T-helper 2 cell treated with Interferon-gamma antibody and Interleukin-4, amounts not matched to agents 5 μg/mL and 100 μg/mL, for 36 hours (primary cell): ENCODE measurements at places on chromosomes 2 and 18.

DNA sequence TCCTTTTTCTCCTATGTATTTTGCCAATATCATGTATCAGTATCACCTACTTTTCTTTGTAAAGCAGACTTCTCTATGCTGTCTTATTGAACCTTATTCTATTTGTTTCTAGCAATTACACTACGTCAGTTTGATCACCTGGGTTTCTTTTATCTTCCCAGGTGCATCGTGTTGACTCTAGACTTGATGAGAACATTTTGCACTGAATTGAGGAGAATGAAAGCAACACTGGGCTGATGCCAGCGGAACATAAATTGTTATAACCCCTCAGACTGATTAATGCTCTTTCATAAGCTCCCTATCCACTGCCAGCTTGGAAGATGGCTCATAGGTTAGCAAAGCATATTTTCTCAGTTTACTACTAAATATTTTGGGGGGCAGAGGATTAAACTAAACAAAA, 140.6 kb downstream of the EPHA4 start:
- peaks cover 2% of the 10 kb centered on the region for H3K27me3 ChIP-seq
- H3K27ac ChIP-seq: no peak overlapping the region
- H3K4me1 ChIP-seq: no peaks in the 10 kb centered on the region
- H3K36me3 ChIP-seq: no peaks in the 10 kb centered on the region

DNA sequence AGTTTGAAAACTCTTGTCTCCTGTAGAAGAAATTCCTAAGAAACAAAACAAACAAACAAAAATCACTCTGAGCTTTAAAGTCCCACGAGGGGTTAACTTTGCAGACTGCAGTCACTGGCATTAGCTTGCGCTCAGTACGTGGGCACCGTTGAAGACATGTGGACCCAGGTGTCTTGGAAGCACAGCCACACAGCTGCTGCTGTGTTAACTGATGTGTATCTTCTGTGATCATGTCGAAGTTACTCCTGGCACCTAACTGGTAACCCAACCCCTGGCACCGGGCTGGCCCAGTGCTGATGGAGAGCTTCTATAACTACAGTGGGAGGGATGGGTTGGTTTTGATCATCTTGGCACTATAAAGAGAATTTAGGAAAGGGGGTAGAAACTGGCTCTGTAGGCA, 51.6 kb upstream of the FHL2 start:
- no peaks in the 10 kb centered on the region for H3K36me3 ChIP-seq
- H3K27me3 ChIP-seq: peaks cover 16% of the 10 kb centered on the region
- no peak for DNase-seq
- H3K4me1 ChIP-seq: no peaks in the 10 kb centered on the region
- no peak overlapping the region for H3K4me3 ChIP-seq

GRCh38 chr18:79483971-79484491, 88.3 kb downstream of the NFATC1 start:
- no peaks in the 10 kb centered on the region for H3K4me1 ChIP-seq
- DNase-seq: no peak
- peaks cover 1% of the 10 kb centered on the region for H3K36me3 ChIP-seq
- no peak overlapping the region for H3K4me3 ChIP-seq
- no peaks in the 10 kb centered on the region for H3K27me3 ChIP-seq

- H3K4me1 ChIP-seq: peaks cover 48% of the 10 kb centered on the region
- peak overlapping the region; percentile 13 for H3K4me3 ChIP-seq
- H3K36me3 ChIP-seq: peaks cover 6% of the 10 kb centered on the region
- no peaks in the 10 kb centered on the region for H3K27me3 ChIP-seq
- no peak for DNase-seq
- H3K27ac ChIP-seq: no peak overlapping the region
These were observed 117.6 kb upstream of the FOSL2 start for GRCh38 chr2:28274911-28275685.

- H3K4me1 ChIP-seq: no peaks in the 10 kb centered on the region
- no peak overlapping the region for H3K27ac ChIP-seq
- H3K4me3 ChIP-seq: no peak overlapping the region
- H3K27me3 ChIP-seq: no peaks in the 10 kb centered on the region
- H3K36me3 ChIP-seq: no peaks in the 10 kb centered on the region
- no peak for DNase-seq
These were observed 1579.0 kb upstream of the NXPH2 start for GRCh38 chr2:140359056-140359771.

DNA sequence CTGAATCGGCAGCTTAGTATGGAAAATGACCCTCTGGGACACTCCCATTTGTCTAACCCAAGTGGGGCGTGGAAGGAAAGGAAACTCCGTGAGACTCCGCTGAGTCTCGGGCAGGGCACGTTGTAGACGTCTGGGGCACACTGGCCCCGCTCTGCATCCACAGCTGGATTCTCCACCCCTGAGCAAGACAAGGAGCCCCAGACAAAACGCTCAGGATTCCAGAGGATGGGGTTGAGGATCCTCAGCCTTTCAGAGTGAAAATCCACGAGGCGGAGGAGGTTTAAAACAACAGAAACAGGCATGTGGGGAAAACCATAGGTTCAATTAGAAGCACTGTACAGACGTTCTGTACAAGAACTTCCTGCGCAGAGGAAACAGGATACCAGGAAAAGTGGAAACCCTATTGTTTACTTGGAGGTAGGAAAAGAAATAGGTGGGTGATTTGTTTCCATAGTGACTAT, 124.9 kb upstream of the ZNF236 start:
- DNase-seq: no peak
- H3K4me3 ChIP-seq: no peak overlapping the region
- H3K36me3 ChIP-seq: no peaks in the 10 kb centered on the region
- peaks cover 47% of the 10 kb centered on the region for H3K27me3 ChIP-seq
- peaks cover 6% of the 10 kb centered on the region for H3K4me1 ChIP-seq

DNA sequence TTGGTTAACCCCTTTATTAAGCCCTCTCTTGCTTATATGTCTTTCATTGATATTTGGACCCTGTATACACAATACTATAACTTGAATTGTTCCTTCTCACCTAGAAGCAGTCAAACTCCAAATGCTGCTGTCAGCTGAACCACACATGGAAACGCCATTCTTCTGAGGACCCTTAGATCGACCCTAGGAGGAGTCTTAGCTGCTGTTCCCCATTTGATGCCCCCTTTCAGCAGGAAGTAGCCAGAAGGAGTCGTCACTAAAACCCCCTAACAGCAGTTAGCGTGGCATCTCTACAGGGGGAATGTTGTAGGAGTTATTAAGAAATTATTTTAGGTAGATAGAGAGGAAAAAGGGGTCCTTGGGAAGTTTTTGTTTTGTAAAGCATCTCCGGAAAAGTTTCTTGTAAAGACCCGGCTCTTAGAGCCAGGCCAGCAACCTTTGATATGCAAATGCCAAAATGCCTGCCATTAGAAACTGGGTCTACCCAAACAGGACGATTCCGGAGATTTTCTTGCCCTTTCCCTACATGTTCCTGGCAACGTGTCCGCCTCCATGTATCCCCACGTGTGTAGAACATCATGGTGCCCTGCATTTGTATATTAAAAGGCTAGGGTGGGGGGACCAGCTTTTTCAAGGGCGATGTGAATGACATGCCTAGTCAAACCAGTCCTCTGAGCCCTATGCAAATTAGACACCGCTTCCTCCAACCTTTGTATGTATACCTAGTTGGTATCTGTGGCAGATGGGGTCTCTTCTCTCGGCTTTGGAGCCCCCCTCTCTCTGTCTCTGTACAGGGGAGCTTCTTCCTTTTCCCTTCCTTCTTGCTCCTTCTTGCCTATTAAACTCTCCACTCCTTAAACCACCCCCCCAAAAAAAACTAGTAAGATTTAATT, 638.4 kb upstream of the POU3F3 start:
- DNase-seq: no peak
- no peak overlapping the region for H3K27ac ChIP-seq
- H3K4me1 ChIP-seq: no peaks in the 10 kb centered on the region
- no peak overlapping the region for H3K4me3 ChIP-seq
- no peaks in the 10 kb centered on the region for H3K27me3 ChIP-seq

GRCh38 chr2:223589901-223590300, 12.3 kb downstream of the SCG2 start:
- H3K27me3 ChIP-seq: no peaks in the 10 kb centered on the region
- no peak for DNase-seq
- H3K4me3 ChIP-seq: no peak overlapping the region
- H3K4me1 ChIP-seq: no peaks in the 10 kb centered on the region
- no peaks in the 10 kb centered on the region for H3K36me3 ChIP-seq

DNA sequence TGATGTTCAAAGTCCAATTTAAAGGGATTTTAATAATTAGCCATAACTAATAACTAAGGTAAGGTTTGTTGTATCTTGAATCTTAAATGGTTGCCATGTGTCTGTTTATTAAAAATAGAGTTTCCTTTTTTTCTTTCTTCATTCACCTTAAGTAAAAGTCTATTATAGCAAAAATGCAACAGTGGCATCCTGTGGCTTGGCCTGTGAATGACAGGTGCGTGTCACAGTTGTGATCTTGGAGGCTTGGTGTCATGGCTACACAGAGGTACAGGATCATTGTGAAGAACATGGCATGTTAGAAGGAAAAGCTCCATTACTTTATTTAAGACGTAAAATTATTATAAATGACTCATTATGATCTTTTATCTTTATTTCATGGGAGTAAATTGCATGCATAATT, 246.1 kb downstream of the BCL2 start:
- H3K27me3 ChIP-seq: peaks cover 20% of the 10 kb centered on the region
- no peak overlapping the region for H3K27ac ChIP-seq
- no peak overlapping the region for H3K4me3 ChIP-seq
- H3K36me3 ChIP-seq: no peaks in the 10 kb centered on the region
- no peak for DNase-seq

GRCh38 chr2:105867587-105867986, 122.9 kb downstream of the NCK2 start:
- no peak overlapping the region for H3K4me3 ChIP-seq
- no peak for DNase-seq
- H3K27me3 ChIP-seq: no peaks in the 10 kb centered on the region
- H3K4me1 ChIP-seq: peaks cover 43% of the 10 kb centered on the region

DNA sequence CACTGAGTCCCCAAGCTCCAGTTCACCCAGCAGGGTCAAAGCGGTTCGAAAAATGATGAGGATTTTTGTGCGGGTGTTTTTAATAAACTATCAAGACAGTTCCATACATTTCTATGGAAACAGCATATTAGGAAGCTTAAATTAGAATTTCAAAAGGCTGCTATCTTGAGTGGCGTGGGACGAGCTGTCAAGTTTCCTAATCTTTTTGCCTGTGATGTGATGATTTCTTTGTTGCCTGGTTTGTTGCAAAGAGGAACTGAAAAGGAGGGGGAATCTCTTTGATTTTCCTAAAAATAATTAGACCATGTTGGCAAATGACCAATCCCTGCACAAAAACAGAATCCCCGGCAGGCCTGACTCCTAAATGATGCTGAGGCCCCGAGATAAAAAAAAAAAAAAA, 66.1 kb upstream of the ATG16L1 start:
- H3K4me1 ChIP-seq: no peaks in the 10 kb centered on the region
- DNase-seq: no peak
- no peak overlapping the region for H3K27ac ChIP-seq
- no peaks in the 10 kb centered on the region for H3K27me3 ChIP-seq
- H3K36me3 ChIP-seq: peaks cover 77% of the 10 kb centered on the region

DNA sequence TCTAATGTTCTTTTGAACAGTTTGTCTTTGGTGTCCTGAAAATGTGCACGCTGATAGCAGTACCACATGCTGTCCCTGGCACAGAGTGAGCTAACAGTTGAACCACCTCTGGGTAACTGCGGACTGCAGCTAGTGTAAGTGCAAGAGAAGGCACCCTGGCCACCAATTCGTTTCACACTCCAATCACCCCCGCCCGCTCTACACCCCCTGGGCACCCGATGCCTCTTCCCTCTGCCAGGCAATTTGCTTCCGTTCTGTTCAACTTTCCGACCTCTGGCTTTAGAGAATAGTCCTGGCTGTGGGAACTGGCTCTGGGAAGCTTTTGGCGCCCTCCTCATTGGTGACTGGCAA, 1.4 kb downstream of the DOCK10 start:
- peak; percentile 42 for DNase-seq
- peak overlapping the region; percentile 99 for H3K27ac ChIP-seq
- H3K4me1 ChIP-seq: peaks cover 55% of the 10 kb centered on the region
- peaks cover 46% of the 10 kb centered on the region for H3K36me3 ChIP-seq
- peak overlapping the region; percentile 94 for H3K4me3 ChIP-seq

DNA sequence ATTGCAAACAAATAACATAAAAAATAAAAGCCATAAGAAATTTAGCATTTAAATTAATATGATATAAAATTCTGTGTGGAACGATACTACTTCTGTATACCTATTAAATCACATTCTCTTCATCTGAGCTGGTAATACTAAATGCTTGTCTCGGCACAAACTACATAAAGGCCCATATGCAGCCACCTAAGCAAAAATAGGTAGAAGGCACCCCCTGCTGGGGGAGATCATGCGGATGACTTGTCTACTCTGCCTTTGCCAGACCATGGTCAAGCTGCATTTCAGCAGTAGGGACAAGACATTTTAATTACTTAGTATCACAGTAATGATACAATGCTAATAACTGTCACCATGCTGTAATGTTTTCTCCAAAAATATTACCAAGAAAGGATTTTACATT, 108.0 kb downstream of the CDH19 start:
- no peaks in the 10 kb centered on the region for H3K4me1 ChIP-seq
- H3K36me3 ChIP-seq: no peaks in the 10 kb centered on the region
- no peaks in the 10 kb centered on the region for H3K27me3 ChIP-seq
- no peak overlapping the region for H3K4me3 ChIP-seq
- H3K27ac ChIP-seq: no peak overlapping the region

DNA sequence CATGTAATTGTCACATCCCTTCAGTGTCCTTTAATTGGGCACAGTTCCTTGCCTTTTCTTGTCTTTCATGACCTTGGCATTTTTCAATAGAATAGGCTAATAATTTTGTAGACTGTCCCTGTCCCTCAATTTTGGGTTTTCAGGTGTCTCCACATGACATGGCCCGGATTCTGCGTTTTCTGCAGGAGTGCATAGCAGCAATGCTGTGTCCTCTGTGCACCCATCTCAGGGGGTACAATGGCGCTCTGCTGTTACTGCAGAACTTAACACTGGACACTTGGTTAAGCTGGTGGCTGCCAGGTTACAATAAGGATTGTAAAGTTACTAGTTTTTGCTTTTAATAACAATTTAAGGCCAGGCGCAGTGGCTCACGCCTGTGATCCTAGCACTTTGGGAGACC, 51.3 kb downstream of the INPP5D start:
- peaks cover 24% of the 10 kb centered on the region for H3K4me1 ChIP-seq
- H3K27ac ChIP-seq: no peak overlapping the region
- no peaks in the 10 kb centered on the region for H3K27me3 ChIP-seq
- no peak for DNase-seq
- H3K4me3 ChIP-seq: no peak overlapping the region
- peaks cover 15% of the 10 kb centered on the region for H3K36me3 ChIP-seq

DNA sequence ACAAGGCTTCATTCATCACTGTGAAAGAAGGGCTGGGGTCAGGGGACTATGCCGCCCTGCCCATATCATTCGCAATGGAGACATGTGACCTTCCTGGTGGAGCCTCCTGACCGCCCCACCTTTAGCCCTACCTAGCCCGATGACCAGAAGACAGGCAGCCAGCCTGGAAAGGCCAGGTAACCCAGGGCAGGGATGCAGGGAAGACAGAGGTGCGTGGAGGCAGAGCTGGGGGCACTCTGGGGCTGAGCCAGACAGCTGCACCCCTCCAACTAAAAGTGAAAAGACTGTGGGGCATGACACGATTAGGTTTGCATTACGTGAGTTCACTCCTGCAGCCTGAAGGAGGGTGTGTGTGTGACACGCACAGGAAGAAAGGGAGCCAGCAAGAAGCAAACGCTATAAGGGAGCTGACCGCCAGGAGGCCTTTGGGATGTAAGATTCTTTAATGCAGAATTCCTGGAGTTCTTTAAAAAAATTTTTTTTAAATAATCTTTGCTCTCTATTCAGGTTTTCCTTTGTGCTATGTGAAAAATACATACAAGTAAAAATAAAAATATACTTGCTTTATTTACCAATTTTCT, 3.7 kb upstream of the HES6 start:
- peaks cover 11% of the 10 kb centered on the region for H3K36me3 ChIP-seq
- H3K27me3 ChIP-seq: peaks cover 14% of the 10 kb centered on the region
- no peak for DNase-seq
- peaks cover 2% of the 10 kb centered on the region for H3K4me1 ChIP-seq
